ENCODE measurements at places on chromosomes 16 and 17.

- DNase-seq = no peak
Measured at GRCh38 chr17:4968486-4969046, 949 bp upstream of the SPAG7 start.

GRCh38 chr17:37839196-37839978 is 84.8 kb upstream of the TBC1D3K start:
- DNase-seq = no peak

- DNase-seq = peak; percentile 63
Measured at GRCh38 chr17:57463103-57463885, 207.0 kb downstream of the MSI2 start.

GRCh38 chr16:89142474-89143195 is 28.9 kb upstream of the CDH15 start:
- no peak for DNase-seq

DNA sequence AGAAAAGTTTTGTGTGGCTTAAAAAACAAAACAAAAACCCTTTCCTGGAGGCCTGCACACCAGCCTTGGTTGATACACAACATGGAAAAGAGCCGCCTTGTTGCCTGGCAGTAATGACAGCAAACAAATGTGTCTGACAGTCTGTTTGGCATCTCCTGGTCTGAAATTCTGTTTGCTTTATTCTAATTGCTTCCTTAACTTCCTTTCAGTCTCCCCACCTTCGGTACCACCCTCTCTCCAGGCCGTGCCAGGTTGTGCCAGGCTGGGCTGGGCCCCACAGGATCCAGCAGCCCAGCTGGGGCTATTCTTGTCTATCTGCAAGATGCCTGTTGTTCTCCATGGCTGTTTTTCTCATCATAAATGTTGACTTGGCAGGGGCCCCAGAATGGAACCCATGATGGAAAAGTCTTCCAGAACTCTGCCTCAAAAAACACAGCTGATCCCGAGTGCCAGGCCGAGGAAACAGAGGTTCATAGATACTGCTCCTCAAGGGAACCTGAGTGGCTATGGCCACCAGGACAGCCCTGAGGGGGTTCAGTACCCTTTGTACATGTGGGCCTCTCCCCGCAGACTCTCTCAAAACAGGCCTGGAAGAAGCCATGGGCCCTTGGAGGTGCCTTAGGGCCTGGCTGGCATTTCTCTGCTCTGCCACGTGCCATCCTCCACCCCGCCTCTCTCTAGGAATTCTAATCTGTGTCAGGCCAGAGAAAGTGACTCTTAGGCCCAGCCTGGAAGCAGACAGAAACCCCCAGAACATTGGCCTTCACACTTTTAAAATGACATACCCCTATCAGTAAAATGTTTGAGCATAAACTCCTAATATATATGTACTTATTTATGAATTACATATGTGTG is 50.5 kb downstream of the YPEL2 start:
- DNase-seq = no peak

DNA sequence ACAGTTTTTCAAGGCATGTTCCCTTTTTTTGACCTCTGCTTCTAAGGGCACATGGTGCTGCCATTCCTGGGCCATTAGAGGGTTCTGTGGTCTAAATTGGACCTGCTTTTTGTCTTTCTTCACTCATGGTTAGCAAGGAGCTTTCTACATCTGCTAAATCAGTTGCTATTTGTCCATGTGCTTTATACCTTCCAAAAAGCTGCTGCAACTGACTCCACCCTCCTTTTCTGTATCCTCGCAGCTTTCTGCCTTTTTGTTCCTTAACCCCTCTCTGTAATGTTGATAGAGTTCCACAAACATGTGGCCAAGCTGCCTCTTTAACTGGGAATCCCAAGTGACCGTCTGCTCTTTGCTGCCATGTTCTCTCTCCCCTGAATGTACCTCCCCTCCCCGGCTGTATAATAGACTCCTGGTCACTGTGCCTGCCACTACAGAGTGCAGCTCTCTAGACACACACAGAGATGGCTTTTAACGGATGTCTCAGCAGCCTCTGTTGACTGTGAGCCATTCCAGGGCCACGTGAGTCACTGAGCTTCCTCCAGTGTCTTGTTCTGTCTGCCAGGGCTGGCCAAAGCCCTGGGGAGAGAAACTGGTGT is 57.4 kb upstream of the TEKT3 start:
- no peak for DNase-seq

GRCh38 chr17:1912146-1912545 is 82.3 kb downstream of the RPA1 start:
- no peak for DNase-seq

DNA sequence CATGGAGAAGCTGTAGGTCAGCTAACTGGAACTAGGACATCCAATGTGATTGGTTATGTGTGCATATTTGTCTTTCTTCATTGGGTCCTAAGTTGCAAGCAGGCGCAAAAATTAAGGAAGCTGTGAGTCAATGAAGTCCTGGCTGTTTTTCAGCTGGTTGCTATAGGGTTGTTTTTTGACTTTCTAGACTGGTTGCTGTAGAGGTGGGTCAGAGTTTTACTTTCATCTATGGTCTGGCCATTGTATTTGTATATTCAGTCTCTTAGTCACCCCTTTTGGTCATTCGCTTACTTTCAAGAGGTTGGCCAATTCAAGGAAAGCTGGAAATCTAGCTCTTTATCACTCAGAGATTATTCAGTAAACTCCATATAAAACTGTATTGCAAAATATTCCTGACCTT is 62.0 kb upstream of the AMZ2 start:
- no peak for DNase-seq

- DNase-seq = no peak
Measured at GRCh38 chr17:8310601-8311123, 621 bp downstream of the ARHGEF15 start.

- no peak for DNase-seq
Measured at GRCh38 chr16:12480286-12480685, 323.4 kb downstream of the CPPED1 start.

GRCh38 chr17:64689106-64689505 is 27.0 kb upstream of the SMURF2 start:
- no peak for DNase-seq

- no peak for DNase-seq
Measured at GRCh38 chr17:4939546-4939795, 375 bp downstream of the SLC25A11 start.

GRCh38 chr16:80569440-80570105 is 28.8 kb downstream of the DYNLRB2 start:
- peak; percentile 59 for DNase-seq

- no peak for DNase-seq
Measured at GRCh38 chr16:81591545-81591870, 146.9 kb downstream of the CMIP start.

- no peak for DNase-seq
Measured at GRCh38 chr17:36212966-36213365, 2.1 kb downstream of the CCL4L2 start.

GRCh38 chr16:27377666-27378485 is 24.1 kb upstream of the IL21R start:
- no peak for DNase-seq

GRCh38 chr17:18020971-18021370 is 18.0 kb downstream of the ATPAF2 start:
- no peak for DNase-seq

GRCh38 chr16:84371553-84371865 is 3.2 kb downstream of the ATP2C2 start:
- no peak for DNase-seq

- no peak for DNase-seq
Measured at GRCh38 chr16:6913566-6913965, 419.1 kb upstream of the RBFOX1 start.

GRCh38 chr17:29616300-29617048 is 6.2 kb downstream of the CORO6 start:
- DNase-seq = no peak
